ENCODE measurements at places on chromosomes 4 and X. TPM values are rescaled to one million over a fixed set of nuclear protein-coding genes. Genes with fewer than 3 reads are reported as not detected.
A peak's percentile ranks its signal among the peaks of the same experiment; 100 is the strongest.

DNA sequence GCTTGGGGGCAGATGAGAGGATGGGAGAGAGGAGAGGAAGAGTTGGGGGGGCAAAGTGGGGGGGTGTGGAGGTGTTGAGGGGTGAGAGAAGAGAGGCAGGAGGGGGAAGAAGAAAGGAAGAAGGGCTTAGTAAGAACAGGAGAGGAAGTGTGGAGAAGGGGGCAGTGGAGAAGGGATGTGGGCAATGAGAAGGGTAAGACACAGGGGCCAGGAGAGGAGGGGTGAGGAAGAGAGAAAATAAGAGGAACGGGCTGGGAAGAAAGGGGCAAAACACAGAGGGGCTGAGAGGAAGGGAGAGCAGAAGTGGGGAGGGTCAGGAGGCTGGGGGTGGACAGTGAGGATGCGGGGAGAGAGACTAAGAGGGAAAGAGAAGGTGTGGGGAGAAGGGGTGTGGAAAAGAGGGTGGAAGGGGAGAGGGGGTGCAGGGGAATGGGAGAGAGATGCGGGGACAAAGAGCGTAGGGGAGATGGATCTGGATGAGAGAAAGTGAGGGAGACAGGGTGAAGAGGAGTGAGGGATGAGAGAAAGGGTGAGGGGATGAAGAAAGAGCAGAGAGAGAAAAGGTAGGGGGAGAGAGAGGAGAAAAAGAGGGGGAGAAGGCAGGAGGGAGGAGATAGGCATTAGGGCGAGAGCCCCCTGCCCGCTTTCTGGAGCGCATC, 12.9 kb downstream of the SH3KBP1 start:
- DNase-seq = no peak

- no peak for DNase-seq
Measured at GRCh38 chr4:127506283-127506682, 126.5 kb upstream of the INTU start.

GRCh38 chr4:117042962-117043361, 42.4 kb downstream of the TRAM1L1 start:
- DNase-seq = no peak

- no peak for DNase-seq
Measured at GRCh38 chr4:54959651-54960116, 165.7 kb downstream of the KDR start.

- DNase-seq = no peak
Measured at GRCh38 chr4:858831-859451, 33.0 kb upstream of the CPLX1 start.

DNA sequence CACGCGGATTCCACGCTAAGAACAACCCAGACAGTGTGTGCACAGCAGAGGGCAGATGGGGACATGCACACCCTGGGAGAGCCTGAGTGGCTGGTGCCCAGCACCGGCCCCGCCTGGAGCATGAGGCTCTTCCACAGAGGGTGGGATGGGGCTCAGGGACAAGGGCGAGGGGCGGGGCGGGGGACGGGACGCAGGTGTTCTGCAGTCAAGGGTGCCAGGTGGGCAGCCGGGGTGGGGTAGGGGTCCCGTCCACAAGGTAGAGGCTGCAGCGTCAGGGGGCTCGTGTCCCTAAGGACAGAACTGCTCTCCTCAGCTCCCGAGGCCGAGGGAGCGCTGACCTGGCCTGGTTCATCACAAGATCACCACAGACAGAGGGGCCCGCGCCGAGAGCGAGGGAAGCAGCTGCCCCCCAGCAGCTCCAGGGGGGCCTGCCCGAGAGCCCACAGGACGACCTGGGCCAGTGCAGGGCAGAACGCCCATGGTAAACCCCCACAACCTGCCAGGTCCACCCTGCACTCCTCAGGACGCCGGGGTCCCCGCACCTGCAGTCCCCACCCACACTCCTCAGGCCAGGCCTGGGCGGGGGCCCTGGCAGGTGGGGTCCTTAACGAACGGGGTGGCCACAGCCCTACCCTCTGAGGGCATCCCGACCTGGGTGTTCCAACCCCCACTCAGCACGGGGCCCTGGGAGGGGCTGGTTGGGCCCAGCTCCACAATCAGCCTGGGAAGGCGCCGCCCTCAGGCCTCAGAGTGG, 26.7 kb downstream of the CTBP1 start:
- DNase-seq = no peak

Gene SYP
- total RNA-seq = 0.13 TPM

- no peak for DNase-seq
Measured at GRCh38 chrX:128676651-128677050, 624.4 kb upstream of the ACTRT1 start.

DNA sequence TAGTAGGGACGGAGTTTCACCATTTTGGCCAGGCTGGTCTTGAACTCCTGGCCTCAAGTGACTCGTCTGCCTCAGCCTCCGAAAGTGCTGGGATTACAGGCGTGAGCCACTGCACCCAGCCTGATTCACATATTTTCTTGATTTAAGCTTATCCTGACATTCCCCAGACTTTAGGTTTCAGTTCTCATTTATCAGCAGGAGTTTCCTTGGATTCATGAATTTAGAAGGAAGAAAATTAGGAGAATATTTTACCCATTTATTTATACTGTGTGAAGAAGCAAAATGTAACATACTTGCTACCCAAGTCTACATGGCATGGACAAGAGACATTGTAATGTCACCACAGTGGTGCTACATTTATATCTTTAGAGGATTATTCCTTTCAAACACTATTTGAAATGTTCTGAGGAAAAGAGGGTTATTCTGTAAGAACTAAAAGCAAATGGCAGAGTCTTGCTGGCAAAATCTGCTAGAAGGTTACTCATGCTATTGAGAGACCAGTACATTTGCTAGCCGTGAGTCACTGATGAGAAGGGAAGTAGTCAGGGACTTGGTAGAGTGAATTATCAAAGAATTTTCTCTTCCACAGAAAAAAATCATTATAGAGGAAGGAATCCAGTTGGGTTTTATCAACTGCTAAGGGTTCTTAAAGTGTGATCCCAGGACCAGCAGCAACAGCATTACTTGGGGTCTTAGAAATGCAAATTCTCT, 26.1 kb upstream of the CFAP299 start:
- DNase-seq = peak; percentile 63

Gene PNPLA4
- total RNA-seq = 5.4 TPM

- DNase-seq = peak; percentile 33
Measured at GRCh38 chr4:153159728-153160221, 44.5 kb upstream of the TRIM2 start.

Gene HELT
- total RNA-seq = not detected

GRCh38 chr4:153824501-153824900, 35.6 kb upstream of the SFRP2 start:
- DNase-seq = no peak

GRCh38 chrX:136671006-136671610, 23.1 kb downstream of the CD40LG start:
- DNase-seq = no peak
